T-helper 9 cell (primary cell): ENCODE measurements at places on chromosomes 1 and 21.
A peak's percentile ranks its signal among the peaks of the same experiment; 100 is the strongest.

DNA sequence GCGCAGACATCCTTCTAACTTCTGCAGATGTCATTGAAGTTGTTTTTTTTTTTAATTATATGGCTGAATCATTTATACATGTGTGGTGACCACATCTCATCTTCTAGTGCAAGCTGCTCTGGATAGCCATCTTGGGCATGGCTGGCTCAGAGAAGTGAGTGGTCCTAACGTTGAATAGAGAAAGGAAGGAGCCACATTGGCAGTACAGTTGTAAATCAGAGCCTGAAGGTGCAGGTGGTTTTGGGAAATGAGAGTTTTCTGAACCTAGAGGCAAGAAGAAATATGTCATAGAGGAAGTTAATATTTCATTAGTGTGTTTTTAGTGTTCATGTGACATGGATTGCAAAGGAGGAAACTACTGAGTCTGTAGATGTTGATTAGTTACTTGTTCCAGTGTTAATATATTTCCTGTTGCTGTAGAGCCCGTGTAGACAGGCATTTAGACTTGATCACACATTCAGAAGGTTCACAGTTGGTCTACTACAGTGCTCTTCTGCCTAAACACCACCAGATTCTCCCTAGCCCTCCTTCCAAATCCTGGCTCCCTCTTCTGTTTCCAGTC is 163.7 kb downstream of the ROR1 start:
- no peak for DNase-seq

- no peak for DNase-seq
Observed at GRCh38 chr1:240031009-240031408, 60.7 kb upstream of the FMN2 start.

DNA sequence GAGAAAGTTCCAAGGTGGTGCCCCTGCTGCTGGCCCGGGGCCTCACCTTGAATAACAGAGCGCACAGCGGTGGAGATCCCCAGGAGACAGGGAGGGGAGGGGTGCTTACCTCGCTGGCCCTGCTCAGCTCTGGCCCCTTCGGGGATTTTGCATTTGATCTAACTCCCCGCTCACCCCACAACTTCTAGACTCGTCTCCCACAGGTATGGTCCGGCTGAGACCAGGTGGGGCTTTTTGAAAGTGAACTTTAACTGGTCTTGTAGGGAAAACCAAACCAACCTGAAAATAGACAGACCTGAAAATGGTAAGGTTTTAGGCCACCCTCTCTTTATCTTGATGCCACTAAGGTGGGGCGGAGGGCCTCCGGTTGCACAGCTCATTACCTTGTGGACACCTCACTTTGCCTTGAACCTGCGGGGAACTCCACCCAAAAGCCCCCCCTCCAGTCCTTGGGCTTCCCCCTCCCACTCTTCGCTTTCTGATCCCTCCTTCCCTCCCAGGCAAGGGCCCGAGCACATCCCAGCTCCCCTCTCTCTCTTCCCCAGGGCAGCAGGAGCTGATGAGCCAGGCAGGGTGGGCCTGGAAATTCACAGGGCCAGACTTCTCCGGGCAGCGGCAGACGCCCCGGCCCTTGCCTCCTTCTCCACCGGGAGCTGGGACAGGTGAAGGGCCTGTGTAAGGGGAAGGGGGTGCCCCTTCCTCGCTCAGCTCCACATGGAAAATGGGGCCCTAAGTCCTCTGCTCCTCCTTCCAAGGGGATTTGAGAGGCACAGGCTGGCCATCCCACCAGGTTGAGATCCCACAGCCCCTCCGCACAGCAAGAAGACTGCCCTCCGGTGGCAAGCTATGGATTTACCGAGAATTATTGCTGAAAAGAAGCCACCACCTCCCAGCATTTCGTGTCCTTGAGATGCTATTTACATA is 16.1 kb downstream of the TNFRSF8 start:
- no peak for DNase-seq

- peak; percentile 43 for DNase-seq
Observed at GRCh38 chr1:161440312-161440894, 64.9 kb upstream of the FCGR2A start.

DNA sequence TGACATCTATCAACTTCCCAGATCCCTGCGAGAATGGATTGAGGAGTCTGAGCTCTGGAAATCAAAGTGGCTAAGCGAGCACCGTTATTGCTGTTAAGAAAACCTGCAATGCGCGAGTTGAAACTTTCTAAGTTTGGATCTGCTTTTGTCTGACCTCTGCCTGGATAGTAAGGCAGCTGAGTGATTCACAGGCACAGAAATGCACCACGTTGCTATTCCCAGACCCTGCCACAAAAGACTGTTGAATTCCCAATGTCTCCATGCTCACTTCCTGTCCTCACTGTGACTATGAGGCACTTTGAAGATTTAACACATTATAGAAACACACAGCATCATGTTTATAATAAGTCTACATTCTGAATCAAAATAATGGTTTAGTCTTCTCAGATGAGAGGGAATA is 27.1 kb upstream of the CNIH3 start:
- DNase-seq, result no peak

GRCh38 chr1:226697151-226697928 is 41.7 kb downstream of the ITPKB start:
- no peak for DNase-seq

DNA sequence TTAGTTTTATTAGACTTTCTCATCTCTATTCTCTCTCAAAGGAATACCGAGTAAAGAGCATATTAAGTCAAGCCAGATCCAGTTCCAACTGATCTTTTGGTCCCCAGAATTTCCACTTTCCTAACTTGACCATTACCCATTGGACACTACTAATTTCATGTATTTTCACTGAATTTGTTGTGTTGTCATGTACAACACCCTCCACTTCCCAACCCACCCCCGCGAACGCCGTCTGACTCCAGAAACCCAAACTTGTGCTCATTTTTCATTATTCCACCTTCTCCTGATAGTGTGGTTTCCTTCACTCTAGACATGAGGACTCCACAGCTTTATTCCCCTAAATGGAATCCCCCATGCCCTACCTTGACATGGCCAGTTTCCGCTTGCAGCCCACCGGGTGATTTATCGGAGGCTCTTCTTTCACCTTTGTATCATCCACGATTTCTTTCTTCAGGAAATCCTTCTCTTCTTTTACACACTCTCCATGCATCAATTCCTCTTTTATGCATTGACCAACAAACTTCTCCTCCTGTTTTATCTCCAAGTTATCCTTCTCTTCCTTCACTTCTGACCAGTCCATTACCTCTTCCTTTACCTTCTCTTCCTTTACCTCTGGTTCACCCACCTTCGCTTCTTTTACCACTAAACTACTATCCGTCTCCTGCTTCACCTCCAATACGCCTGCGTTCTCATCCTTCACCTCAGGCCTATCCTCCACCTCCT is 805 bp downstream of the ZNHIT6 start:
- no peak for DNase-seq

DNA sequence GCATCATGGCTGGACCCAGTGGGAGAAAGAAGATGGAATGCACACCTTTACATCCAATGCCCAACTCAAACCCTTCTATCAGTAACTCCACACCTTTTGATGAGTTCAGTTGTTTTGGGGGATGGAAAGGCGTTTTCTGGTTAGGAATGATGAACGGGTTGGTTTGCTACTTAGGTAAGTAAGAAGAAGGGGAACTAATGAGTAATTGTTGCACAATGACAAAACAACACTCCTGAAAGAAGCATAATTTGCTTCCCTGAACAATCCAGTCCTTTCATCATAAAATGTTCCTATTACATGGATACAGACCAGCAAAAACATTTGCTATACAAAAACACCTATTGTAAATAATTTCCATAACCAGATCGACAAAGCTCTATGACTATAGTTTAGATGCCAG is 35.9 kb upstream of the NFIA start:
- no peak for DNase-seq

DNA sequence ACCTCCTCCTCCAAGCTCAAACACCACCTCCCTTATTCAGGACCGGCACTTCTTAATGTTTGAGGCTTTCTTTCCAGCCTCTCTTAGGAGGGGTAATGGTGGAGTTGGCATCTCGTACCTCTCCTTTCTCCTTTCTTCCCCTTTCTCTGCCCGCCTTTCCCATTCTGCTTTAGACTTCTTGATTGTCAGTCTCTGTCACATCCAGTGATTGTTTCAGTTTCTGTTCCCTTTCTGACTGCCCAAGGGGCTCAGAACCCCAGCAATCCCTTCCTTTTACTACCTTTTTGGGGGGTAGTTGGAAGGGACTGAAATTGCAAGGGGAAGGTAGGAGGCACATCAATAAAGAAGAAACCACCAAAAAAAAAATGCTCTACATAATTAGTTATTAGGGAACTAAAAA is 5.6 kb downstream of the ELK4 start:
- DNase-seq, result no peak

DNA sequence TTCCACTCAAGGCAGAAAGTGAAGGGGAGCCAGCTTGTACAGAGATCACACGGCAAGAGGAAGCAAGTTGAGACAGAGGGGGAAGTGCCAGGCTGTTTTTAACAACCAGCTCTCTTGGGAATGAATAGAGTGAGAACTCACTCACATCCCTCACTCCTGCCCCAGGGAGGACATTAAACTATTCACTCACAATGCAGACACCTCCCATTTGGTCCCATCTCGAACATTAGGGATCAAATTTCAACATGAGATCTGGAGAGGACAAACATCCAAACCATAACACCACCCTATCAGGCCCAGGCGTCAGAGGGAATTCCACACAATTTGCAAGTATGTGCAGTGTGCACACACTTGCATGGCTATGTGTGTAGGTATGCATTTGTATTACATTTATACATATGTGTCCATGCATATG is 62.7 kb downstream of the DMAP1 start:
- no peak for DNase-seq

GRCh38 chr1:227887697-227888403 is 59.9 kb downstream of the WNT9A start:
- DNase-seq, result no peak

DNA sequence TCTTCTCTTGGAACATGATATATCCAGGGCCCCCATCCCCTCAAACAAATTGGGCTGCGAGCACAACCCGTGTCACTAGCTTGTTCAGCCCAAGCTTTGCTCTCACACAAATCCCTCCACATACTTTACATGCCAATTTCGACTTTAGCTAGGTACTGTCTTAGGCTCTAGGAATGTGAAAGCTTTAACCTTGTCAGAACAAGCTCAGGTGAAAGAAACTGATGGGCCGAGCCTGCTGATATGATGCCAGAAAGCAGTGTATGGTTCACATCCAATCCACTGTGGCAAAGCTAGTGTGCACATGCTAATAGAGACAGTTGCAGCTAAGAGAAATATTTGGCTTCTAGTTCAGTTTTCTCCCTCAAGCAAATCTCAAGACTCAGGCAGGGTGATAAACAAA is 79.5 kb downstream of the TNFSF18 start:
- DNase-seq, result no peak

GRCh38 chr1:29732453-29732852 is 496.1 kb downstream of the PTPRU start:
- no peak for DNase-seq

- DNase-seq, result no peak
Observed at GRCh38 chr1:29563092-29563491, 326.8 kb downstream of the PTPRU start.

DNA sequence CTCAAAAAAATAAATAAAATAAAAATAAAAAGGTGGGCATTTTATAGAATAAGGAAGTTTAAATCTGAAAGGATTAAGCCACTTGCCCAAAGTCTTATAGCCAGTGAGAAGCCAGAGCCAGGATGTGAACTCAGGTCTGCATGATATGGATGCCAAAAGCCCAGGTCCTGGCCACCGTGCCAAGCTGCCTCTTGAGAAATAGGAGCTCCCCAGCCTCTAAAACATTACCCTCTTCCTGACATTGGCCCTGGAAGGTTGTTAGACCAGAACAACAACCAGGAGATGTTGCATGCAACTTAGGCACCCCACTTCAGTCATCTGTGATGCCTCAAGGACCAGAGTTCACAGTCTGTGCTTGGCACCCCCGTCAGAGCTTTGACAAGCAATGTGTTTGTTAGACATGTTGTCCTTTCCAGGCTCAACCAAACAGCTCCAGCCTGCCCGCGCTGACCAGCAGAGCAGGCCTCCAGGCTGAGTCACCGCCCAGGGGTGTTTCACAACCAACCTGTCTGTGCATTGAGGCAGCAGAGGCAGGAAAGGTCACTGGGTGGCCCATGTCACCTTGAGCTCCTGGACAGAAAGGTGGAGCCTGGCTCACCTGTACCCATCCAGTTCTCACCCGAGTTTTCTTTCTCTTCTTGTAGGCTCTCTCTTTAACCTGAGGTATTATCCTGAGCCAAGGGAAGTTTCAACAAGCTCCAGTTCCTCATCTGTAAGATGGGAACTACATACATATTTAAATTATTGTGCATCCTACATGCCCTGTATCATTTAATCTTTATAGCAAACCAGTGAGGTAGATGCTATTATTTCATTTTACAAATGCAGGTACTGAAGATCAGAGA is 14.9 kb upstream of the MED18 start:
- no peak for DNase-seq

DNA sequence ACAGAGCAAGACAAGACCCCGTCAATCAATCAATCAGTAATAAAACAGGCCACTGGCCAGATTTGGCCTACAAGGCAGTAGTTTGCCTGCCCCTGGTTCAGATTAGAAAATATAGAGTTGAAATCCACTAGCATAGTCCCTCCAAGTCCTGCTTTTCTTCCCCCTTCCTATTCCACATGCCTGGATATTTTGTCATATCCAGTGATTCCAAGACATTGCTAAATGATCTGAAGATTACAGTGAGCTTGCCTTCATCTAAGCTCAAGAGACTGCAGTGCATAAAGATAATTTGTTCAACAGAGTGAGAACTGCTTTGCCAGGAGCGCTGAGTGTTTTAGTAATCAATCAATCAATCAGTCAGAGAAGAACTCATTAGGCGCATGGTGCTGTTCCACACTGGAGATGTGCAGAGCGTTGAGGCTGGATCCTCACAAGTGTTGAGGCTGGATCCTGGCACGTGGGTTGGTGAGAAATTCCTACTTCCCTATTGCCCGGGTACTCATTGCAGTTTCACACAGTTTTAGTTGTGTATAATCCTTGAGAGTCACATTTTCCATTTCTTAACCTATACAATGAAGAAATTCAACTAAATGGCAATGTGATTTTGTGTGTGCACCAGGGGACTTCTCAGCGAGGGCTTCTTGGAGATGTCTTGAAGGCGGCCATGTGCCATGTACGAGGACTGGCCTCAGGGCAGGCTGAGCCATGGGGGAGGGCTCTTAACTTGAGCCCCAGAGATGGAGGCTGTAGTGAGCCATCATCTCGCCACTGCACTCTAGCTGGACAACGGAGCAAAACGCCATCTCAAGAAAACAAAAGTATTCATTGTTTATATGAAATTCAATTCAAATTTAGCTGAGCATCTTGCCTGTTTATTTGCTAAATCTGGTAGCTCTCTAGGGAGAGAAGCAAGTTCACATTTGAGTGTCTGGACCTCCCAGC is 76.3 kb downstream of the TOMM20 start:
- DNase-seq, result no peak

DNA sequence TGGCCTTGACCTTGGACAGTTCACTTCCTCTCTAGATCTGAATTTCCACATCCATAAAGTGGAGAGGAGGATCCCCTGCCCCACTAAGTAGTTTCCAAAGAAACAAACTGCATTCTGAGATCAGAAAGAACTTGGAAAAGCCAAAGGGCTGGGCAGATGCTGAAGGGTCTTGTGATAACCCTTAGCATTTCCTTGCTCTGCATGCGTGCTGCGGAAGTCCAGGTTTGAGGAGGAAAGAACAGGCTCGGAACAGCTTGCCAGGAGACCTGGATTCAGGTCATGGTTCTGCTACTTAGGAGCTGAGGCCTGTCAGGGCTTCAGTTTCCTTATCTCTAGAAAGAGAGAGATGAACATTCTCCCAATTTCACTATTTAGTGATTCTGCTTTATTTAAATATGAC is 27.2 kb downstream of the IGFN1 start:
- DNase-seq, result no peak
